ENCODE measurements at places on chromosomes 7 and 10.

DNA sequence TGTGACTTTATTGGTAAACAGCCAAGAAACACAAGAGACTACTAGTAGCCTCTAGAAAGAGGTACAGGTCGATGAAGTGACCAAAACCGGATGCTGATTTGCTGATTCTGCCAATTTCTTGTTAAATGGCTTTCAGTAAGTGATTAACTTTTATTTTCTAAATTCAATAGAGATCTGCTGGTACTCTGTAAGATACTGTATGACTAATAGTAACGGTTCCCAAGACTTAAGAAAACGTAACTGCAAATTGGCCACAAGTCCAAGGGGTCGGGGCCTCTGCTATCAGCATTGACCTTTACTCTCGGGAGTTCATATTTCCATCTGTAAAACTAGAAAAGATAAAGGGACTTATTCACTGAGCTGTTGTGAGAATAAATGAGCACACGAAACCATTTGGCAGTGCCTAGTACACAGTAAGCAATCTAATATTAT, 1.4 kb downstream of the FAM3C start:
- no peak for DNase-seq

DNA sequence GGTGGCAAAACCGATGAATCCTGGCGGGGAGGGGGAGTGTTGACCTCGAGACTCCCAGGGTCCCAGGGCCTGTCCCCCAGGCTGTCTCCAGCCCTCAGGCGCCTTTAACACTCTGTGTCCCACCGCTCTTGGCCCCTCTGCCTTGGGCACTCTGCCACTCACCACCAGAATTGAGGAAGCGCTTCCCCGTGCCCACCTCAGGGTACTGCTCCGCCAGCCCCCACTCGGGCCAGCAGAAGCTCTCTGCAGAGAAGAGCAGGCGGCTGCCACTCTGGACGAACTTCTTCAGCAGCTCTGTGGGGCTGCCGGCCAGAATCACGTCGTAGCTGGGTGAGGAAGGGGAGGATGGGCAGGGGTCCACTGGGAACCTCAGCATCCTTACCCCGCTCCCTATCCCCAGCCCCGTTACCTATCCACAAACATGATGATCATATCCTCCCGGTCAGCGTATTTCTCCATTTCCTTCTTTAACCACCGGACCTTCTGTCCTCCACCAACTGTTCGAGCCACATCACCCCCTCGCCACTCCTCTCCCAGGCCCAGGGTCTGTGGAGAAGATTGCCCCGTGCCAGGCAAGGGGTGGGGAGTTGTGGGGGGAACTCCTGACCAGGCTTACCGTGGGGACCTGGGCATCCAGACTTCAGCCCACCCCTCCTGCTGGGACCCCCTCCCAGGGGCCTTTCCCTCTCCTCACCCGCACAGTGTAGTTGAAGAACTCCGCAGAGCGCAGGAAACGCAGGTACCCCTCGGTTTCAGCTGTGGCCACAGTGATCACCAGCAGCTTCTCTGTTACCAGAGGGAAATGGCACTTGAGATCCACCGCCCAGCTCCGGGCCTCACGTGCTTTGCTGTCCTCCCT, 1.2 kb downstream of the PLOD3 start:
- peak; percentile 14 for DNase-seq

- DNase-seq: no peak
Measured at GRCh38 chr7:36999626-37000485, 275.6 kb upstream of the AOAH start.

GRCh38 chr10:29470843-29471543, 163.8 kb downstream of the SVIL start:
- no peak for DNase-seq

DNA sequence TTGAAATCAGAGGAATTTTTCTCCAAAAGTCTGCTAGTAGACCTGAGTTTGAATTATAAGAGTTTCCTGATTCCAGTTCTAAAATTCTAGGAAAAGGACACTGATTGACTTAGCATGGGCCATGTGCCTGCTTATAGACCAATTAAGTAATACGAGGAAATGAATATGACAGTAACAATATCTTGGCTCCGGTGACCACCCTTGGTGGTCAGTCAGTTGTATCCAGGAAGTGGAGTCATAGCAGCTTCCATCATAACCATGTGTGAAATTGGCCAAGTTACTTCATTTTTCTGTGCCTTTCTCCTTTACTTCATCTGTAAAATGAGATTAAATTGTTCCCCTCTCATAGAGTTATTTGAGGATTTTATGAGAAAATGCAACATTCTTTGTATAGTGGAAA, 66.9 kb downstream of the MTPAP start:
- DNase-seq: no peak

DNA sequence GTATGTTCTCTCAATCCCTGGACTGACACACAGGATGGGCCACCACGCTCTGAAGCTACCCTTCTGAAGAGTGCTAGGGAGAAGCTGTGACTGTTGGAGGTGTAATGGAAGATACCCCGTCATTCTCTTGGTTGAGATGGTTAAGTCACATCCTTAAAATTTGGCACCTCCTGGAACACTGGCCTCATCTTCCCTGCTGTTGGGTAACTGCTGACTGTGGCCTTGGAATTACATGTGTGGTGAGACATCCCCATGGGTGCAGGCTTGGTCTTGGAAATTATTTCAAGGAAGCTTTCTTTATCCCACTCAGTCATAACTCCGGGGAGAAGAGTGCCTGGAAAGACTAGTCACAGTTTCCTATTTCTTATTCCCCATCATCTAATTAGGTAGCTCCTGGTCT, 62.0 kb downstream of the LRMDA start:
- no peak for DNase-seq

- DNase-seq: no peak
Measured at GRCh38 chr7:63009771-63010170, 988.9 kb upstream of the ZNF722 start.

DNA sequence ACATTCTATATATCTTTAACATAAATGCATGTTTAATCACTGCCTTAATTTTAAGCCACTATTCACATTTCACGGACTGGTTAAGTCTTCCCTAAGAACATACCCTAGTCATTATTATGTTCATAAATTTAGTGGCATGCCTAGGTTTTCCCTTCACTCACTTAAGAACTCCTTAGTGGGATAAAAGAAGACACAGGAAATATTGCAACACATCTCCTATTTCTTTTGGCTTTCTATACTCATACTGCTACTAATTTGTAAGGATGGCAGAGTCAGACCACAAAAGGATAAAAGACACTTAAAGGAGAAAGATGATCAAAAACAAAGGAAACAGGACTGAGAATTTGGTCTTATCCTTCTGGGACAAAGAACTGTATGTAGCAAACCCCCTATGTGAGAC, 951.4 kb downstream of the SORCS3 start:
- DNase-seq: peak; percentile 7

GRCh38 chr10:84523526-84523925, 195.1 kb downstream of the CCSER2 start:
- no peak for DNase-seq
